ENCODE measurements at places on chromosomes 4 and X.

- no peak for DNase-seq
Measured at GRCh38 chr4:32180086-32180485, 1459.9 kb downstream of the PCDH7 start.

- no peak for DNase-seq
Measured at GRCh38 chr4:17093481-17093880, 195.0 kb upstream of the LDB2 start.

DNA sequence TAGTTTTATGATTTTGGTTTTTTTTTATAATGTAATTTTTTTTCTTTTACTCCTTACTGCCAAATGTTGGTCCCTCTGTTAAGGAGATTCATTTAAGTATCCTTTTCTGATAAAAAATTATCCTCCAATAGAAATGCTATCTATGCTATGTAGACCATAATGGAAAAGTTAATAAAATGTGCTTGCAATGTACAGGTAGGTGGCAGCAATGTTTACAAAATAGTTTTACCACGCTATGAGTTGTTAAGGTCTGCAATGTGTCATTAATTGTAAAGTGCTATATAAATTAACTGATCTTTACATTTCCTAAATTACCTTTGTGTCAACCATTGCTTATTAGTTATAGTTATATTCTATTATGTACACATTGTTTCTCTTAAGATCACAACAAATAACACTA lies 3.8 kb upstream of the CENPC start:
- DNase-seq: peak; percentile 13

- DNase-seq: no peak
Measured at GRCh38 chr4:164087733-164088132, 593.2 kb downstream of the TMA16 start.

DNA sequence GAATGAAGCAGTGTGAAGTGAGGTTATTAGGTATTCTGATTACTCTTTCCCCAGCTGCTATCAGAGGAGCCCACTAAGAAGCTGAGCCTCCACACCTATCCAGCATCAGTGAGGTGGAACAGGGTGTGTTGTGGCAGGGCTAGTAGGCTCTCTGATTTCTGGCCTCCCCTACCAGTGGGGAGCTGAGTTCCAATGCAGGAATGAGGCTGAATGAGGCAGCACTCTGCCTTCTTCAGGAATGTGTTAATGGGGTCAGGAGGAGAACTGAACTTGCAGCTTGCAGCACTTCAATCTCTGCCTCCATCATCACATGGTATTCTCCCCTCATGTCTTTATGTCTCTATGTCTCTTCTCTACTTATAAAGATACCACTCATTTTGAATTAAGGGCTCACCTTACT lies 26.9 kb downstream of the SOX3 start:
- DNase-seq: no peak

- no peak for DNase-seq
Measured at GRCh38 chr4:145851511-145852201, 87.0 kb downstream of the ZNF827 start.

DNA sequence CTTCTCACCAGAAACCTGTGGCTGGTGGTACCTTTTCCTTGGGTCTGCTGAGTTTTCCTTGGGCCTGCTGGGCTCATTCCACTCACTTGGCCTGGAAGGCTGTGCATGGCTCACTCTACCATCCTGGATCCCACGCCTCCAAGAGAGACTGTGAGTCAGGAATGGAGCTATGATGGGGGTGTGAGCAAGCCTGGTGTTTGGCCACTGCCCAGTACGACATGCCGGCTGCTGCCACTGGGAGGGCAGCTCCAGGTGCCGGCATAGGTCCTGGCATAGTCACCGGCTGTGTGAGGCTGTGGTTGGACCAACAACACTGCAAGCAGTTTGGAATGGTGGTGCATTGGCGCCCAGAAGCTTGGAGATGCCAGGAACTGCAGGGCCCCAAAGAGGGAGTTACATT lies 721.7 kb downstream of the PCDH18 start:
- DNase-seq: no peak

DNA sequence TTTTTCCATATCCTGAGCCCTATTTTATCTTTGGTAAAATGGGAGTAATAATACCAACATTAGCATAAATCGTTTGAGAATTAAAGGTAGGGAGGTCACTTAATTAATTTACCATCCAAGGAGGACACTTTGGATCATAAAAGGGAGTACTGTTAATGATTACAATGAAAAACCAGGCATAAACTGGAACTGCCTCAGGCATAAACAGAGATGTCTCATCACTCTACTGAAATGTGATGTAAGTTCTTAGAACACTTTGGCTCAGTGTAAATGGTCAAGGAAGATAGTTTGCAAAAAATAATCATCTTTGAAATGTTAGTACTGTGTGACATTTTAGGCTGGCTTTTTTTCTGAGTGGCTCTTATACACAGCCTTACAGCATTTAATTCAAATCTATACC lies 268.7 kb downstream of the SLC39A8 start:
- DNase-seq: no peak

GRCh38 chr4:94913316-94913715 lies 155.6 kb downstream of the BMPR1B start:
- DNase-seq: no peak

DNA sequence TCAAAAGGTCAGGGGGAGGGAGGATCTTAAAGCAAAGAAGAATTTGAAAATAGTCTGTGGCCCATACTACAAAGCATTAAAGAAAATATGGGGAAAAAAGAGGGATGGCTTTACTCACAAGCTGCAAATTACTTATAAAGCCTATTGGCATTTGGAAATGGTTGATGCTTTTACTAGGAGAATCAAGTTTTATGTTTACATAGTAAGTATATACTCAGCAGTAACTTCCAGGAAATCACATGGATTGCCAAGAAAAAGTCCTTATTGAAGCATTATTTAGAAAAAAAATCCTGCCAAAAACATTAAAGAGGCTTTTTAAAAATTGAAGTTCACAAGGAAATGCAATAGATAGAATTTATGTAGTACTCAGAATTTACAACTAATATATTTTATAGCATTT lies 8.4 kb upstream of the SH3RF1 start:
- DNase-seq: no peak

Measured in NCI-H748 treated with DMSO at 0.1 percent for 48 hours (cell line).